ENCODE measurements at places on chromosomes 3 and 15.

DNA sequence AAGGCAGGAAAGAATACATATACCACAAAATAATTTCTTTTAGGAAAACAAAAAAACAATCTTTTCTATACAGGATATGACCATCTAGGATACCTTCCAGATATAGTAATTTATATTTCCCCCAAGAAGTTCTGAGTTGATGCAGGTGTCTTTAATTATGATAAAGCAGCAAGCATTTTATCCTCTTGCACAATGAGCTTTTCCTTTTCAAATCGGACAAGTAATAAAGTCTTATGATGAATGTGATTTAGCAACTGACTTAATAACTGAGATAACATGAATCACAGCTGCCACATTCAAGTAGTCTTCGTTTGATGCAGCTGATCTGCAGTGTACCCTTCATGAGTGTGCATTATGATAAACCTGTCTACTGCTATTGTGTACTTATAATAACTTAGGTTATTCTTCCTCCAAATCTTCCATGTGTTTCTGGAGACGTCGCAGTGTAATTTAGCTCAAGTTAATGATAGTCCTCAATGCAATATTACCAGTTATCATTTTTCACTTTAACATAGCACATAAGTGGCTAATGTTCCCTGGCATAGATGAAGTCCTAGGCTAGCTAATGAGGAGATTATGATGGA lies 260.3 kb upstream of the MRPL3 start:
- no peak for DNase-seq

- DNase-seq = no peak
These were observed 16.0 kb downstream of the LPP start for GRCh38 chr3:188169830-188170455.

DNA sequence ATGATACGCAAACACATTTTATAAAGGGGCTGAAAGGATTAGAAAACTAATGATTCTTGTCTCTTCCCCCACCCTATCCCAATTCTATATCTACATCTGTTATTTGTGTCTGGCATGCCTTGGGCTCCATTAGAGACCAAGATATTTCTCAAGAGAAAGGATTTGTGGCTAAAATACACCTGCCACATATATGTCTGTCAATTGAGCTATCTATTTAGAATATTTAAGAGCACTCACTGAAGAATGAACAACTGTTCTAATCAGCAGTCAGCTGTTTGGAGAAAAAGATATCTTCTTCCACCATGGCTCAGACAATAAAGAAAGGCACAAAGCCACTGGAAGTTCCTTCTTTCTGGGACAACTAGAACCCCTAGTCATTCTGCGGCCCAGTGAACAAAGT lies 61.7 kb upstream of the LRRN1 start:
- no peak for DNase-seq

DNA sequence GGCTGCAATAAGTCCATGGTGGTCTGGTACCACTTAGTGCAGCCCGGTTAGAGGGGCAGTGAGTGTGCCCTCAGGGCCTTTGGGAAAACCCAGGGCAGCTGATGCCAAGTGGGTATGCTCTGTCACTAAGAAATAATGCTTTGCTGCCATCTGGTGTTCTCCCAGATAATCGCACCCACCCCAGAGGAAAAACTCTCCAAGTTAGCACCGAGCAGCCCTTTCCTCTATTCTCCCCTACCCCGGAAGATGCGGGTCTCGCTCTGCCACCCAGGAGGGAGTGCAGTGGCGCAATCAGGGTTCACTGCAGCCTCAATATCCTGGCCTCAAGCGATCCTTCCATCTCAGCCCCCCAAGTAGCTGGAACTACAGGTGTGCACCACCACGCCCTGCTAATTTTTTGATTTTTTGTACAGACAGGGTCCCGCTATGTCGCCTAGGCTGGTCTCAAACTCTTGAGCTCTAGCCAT lies 21.3 kb upstream of the DAPK2 start:
- peak; percentile 28 for DNase-seq

DNA sequence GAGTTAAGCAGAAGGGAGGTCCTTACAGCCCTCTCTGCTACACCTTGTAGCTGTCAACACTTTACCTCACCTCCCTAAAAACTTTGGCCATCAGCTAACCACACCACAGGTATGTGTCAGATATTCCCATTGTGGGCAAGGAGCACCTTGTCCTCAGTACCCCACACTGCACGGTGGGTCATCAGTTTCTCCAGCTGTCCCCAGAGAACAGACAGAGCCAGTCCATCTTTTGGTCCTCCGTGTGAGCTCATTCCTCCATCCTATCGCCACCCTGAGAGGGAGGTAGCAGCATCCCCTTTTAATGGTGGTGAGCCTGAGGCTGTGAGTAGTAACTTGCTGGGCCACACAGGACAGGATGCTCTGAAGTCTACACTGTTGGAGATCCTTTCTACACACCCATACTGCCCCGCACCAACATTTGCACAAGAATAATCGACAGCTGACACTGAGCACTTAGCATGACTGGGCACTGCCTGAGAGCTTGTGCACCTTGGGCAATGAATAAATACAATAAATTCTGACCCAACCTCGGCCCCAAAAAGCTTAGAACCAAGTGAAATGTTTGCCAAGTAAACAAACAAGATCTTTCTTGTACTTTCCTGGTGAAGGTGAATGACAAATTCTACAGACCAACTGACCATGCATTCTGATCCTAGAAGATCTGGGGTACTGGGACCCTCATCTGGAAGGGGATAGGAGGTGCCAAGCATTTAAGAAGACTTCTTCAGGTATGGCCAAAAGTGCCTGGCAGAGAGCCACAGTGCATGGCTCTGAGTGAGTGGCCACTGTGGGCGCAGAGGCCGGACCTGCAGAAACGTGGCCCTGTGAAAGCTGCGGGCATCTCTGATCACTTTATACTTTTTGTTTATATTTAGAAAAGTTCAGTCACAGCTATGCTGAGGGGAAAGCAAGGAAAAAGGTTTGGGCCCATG lies 6.9 kb downstream of the CHCHD4 start:
- DNase-seq = no peak

- DNase-seq = no peak
These were observed 4.0 kb downstream of the RASSF1 start for GRCh38 chr3:50336452-50337174.

DNA sequence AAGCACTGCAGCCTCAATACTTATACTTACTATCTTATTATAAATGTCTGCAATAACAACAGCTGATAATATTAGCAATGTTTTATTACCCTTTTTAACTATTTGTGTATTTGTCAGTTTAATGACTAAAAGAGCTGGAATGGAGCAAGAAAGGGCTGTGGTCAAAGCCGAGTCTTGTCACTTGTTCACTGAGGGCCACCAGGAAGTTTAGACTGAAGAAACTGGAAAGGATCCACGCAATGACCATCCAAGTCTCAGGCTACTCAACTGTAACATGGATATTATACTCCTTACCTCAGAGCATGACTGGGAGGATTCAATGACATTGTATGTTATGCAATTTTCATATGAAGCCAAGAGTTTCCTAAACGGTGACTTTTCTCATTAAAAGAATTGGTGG lies 90.4 kb downstream of the TJP1 start:
- DNase-seq = no peak

GRCh38 chr15:73688455-73688854 lies 4.3 kb downstream of the CD276 start:
- no peak for DNase-seq

Data from stimulated activated CD4-positive, alpha-beta T cell treated with anti-CD3 and anti-CD28 coated beads, Interleukin-15, amount 100 ng/mL, for 1 hour (primary cell).